Islet precursor cell (in vitro differentiated cells): ENCODE measurements at places on chromosomes 5 and 9.
A peak's percentile ranks its signal among the peaks of the same experiment; 100 is the strongest.

- DNase-seq = no peak
Observed at GRCh38 chr9:98967680-98968079, 24.0 kb downstream of the COL15A1 start.

- DNase-seq = no peak
Observed at GRCh38 chr9:117029341-117029740, 342.2 kb downstream of the TRIM32 start.

GRCh38 chr5:1235379-1235778 is 10.2 kb downstream of the SLC6A18 start:
- DNase-seq = no peak

DNA sequence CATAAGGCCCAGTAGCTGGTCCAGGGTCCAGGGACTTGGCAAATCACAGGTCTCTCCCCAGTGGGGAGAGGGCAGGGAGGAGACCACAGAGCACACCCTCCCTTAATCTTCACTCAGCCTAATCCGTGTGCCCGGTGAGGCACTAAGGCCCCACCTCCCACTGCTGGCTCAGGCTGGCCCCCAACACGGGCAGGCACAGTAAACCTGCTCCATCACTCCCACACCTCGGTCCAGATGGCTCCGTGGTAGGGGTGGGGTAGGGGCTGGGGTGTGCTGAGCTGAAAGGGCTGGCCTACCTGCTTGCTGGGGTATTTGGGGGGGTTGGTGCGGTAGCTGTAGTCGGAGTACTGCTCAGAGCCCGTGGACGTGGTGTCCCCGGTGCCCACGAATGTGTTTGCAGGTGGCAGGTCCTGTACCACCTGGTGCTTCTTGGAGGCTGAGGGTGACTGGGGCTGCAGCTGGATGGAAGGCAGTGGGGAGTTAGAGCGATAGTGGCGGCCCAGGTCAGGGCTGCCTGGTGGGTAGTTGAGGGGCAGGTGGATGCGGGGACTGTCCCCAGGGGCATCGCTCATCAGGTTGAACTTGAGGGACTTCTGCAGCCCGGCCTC is 15.2 kb downstream of the PCDH1 start:
- no peak for DNase-seq

DNA sequence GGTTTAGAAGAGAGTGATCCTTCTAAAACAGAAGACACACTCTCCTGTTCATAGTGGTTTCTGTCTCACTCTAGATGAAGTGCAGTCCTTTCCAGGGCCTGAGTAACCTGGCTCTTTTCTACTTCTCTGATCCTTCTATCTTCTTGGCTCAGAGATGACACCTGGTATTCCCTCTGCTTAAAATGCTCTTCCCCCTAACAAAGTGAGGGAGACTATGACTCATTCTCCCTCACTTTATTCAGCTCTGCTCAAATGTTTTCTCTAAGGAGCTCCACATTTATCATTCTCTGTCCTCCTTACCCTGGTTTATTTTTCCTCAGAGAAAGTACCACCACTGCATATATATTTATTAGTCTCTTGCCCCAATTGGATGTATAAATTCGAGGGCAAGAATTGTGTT is 24.6 kb downstream of the TUT7 start:
- no peak for DNase-seq

GRCh38 chr9:4674783-4675182 is 4.6 kb upstream of the CDC37L1 start:
- DNase-seq = no peak

DNA sequence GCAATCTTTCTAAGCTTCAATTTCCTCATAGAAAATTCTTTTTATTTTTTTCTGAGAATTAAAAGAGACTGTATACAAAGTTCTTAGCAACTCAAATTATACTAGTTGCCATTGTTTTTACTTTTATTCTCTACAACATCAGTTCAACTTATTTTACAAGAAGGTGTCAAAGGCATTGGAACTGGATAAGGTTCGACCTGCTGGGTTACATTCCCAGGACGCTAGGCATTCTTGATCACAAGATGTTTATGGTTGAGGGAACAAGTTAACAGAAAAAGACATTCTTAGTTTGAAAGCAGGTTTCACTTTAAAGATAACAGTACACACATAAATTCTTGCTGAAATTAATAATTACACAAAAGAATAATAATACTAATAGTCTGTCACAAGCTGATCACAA is 163.5 kb upstream of the SNX2 start:
- peak; percentile 61 for DNase-seq

- no peak for DNase-seq
Observed at GRCh38 chr5:151632524-151632923, 41.4 kb upstream of the FAT2 start.
